Umbilical cord (tissue), 2 donors: ENCODE measurements at places on chromosomes 12 and 14. TPM values are rescaled to one million over a fixed set of nuclear protein-coding genes. Genes with fewer than 3 reads are reported as not detected.

Gene INHBE
- 1.4 TPM for total RNA-seq

Gene SAMD4A
- 138 TPM for total RNA-seq

Gene KRT79
- not detected for total RNA-seq

Gene CD163
- total RNA-seq = 67.7 TPM

Gene AP1G2
- total RNA-seq = 23.1 TPM

Gene ETNK1
- 35.4 TPM for total RNA-seq

Gene RFC5
- 13.2 TPM for total RNA-seq

Gene NTS
- not detected for total RNA-seq

Gene GYS2
- 0.48 TPM for total RNA-seq

Gene GRIP1
- 20.5 TPM for total RNA-seq

Gene PTCSC3
- not detected for total RNA-seq

Gene ITPK1
- total RNA-seq = 14.7 TPM

Gene TDRD9
- 0.96 TPM for total RNA-seq

Gene C14orf39
- total RNA-seq = 2.2 TPM

Gene LRFN5
- total RNA-seq = 7.9 TPM

Gene CCDC196
- total RNA-seq = 1.9 TPM

Gene NGB
- not detected for total RNA-seq

Gene KSR2
- total RNA-seq = 0.72 TPM

Gene NANOG
- total RNA-seq = 0.24 TPM

Gene TAS2R7
- 2.9 TPM for total RNA-seq

Gene TAS2R8
- 1.7 TPM for total RNA-seq

Gene CISTR
- not detected for total RNA-seq

Gene KRT81
- total RNA-seq = 2.9 TPM

Gene AQP6
- 0.48 TPM for total RNA-seq

Gene SSPN
- 200 TPM for total RNA-seq

Gene FOXG1
- 0.24 TPM for total RNA-seq

Gene BATF
- total RNA-seq = 2.2 TPM

Gene GALNT8
- 6.0 TPM for total RNA-seq

Gene A2ML1
- total RNA-seq = 21.2 TPM

Gene MYO1H
- total RNA-seq = 9.6 TPM

Gene LTBR
- 62.1 TPM for total RNA-seq

Gene PRIM1
- 9.1 TPM for total RNA-seq

Gene SYCP3
- total RNA-seq = 5.5 TPM

Gene VASH1
- total RNA-seq = 17.3 TPM

Gene SERPINA4
- total RNA-seq = not detected

Gene SLC35F4
- total RNA-seq = 1.2 TPM

Gene KRT74
- total RNA-seq = 3.4 TPM

Gene ART4
- 46.9 TPM for total RNA-seq

Gene ARG2
- total RNA-seq = 5.5 TPM

Gene ACOT4
- total RNA-seq = 4.3 TPM

Gene KRT78
- 8.7 TPM for total RNA-seq

Gene SLC38A2
- 535 TPM for total RNA-seq

Gene RGS6
- total RNA-seq = 4.3 TPM

Gene GDF3
- total RNA-seq = 2.9 TPM

Gene SLC24A4
- 1.7 TPM for total RNA-seq

Gene KRT7
- 7.7 TPM for total RNA-seq

Gene SLCO1B3
- 0.24 TPM for total RNA-seq

Gene C12orf60
- 3.6 TPM for total RNA-seq

Gene GALNT9
- total RNA-seq = 1.9 TPM

Gene SIX1
- total RNA-seq = 1.2 TPM

Gene TPPP2
- not detected for total RNA-seq

Gene PDZRN4
- total RNA-seq = 22.4 TPM

Gene RAPGEF3
- 6.0 TPM for total RNA-seq

Gene C12orf50
- 9.1 TPM for total RNA-seq
